Hepatocyte (in vitro differentiated cells): ENCODE measurements at places on chromosomes 3 and 15. TPM values are rescaled to one million over a fixed set of nuclear protein-coding genes. Genes with fewer than 3 reads are reported as not detected.

GRCh38 chr3:121581691-121582090 lies 11.5 kb upstream of the FBXO40 start:
- no peaks in the 10 kb centered on the region for H3K36me3 ChIP-seq
- H3K4me1 ChIP-seq, result no peaks in the 10 kb centered on the region
- peaks cover 6% of the 10 kb centered on the region for H3K27me3 ChIP-seq
- no peak overlapping the region for H3K4me3 ChIP-seq
- no peak overlapping the region for H3K27ac ChIP-seq
- no peak for DNase-seq

The GOLGA8J gene
- not detected in 2 replicates for polyA plus RNA-seq

The MNS1 gene
- 1.1 and 1.2 TPM in 2 replicates for polyA plus RNA-seq

The TMEM212 gene
- not detected in 2 replicates for polyA plus RNA-seq

DNA sequence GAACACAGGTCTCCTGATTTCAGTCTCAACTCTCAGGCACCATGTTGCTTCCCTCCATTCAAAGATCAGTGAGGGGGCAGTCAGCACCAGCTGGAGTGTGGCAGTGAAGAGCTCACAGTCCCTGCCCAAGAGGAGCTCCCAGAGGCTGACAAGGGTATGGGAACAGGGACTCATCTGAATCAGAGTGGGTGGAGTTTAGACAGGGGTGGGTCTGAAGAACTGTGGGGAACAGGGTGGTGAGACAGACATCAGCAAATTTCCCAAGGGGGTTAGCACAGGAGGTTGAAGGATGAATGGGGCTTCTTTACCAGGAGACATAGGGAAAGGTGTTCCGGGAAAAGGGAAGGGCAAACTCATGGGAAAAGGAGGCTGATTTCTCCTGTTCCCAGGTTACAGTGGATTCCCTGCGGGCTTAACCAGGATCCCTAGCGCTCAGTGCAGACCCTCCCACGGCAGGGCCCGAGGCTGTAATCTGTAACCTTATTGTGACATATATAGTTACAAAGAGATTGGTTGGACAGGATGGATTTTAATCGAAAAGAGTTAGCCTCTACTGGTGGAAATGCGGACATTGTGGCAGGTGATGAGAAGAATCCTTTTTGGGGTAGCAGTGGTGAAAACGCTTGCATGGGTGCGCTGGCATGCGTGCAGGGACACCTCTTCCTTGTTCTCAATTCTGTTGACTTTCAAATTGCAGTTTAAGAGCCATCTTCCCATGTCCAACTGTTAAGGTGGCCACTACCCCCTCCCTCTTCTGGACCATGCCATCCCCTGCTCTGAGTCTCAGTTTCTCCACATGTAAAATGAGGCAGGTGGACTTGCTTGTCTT lies 160.3 kb downstream of the SMAD6 start:
- H3K4me3 ChIP-seq, result no peak overlapping the region
- no peaks in the 10 kb centered on the region for H3K27me3 ChIP-seq
- H3K27ac ChIP-seq, result no peak overlapping the region
- no peaks in the 10 kb centered on the region for H3K4me1 ChIP-seq

The COL6A5 gene
- 0.11 TPM in 2 replicates for polyA plus RNA-seq

DNA sequence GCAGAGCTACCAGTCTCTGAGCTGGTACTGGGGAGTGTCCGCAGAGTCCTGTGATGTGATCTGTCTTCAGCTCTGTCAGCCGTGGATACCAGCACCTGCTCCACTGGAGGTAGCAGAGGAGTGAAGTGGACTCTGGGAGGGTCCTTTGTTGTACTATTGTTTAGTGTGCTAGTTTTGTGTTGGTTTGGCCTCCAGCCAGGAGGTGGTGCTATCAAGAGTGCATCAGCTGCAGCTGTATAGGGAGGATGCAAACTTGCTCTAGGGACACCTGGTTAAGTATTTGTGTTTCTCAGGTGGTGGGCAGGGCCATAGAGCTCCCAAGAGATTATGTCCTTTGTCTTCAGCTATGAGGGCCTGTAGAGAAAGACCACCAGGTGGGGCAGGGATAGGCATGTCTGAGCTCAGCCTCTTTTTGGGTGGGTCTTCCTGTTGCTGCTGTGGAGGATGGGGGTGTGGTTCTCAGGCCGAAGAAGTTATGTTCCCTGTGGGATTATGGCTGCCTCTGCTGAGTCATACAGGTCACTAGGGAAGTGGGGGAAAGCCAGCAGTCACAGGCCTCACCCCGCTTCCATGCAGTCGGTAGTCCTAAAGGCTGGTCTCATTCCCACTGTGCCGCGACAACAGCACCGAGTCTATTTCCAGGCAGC lies 443.2 kb upstream of the TBL1XR1 start:
- H3K36me3 ChIP-seq, result no peaks in the 10 kb centered on the region
- no peak overlapping the region for H3K4me3 ChIP-seq
- DNase-seq, result no peak

GRCh38 chr3:15361494-15362214 lies 29.3 kb upstream of the SH3BP5 start:
- no peak overlapping the region for H3K4me3 ChIP-seq
- no peak for DNase-seq
- H3K4me1 ChIP-seq, result peaks cover 7% of the 10 kb centered on the region
- no peak overlapping the region for H3K27ac ChIP-seq
- no peaks in the 10 kb centered on the region for H3K27me3 ChIP-seq

DNA sequence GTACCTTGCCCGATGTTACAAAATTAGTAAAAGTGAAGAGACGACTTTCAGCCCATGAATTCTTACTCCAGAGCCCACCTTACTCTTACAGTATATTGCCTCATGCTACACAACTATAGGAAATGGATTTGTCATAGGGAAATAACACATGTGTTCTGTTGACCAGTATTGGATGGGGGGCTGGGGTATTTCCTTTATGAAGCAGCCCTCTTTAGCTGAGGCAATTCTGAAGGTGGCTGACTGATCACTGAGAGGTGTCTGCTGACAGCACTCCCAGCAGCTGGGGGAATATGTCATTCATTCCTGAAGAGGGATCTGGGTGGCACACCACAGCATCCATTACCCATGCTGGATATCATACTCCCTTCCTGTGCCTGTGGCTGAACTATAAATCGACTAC lies 6.4 kb upstream of the GOLM2 start:
- peaks cover 5% of the 10 kb centered on the region for H3K4me1 ChIP-seq
- no peak for DNase-seq
- no peaks in the 10 kb centered on the region for H3K36me3 ChIP-seq
- no peaks in the 10 kb centered on the region for H3K27me3 ChIP-seq
- no peak overlapping the region for H3K27ac ChIP-seq

DNA sequence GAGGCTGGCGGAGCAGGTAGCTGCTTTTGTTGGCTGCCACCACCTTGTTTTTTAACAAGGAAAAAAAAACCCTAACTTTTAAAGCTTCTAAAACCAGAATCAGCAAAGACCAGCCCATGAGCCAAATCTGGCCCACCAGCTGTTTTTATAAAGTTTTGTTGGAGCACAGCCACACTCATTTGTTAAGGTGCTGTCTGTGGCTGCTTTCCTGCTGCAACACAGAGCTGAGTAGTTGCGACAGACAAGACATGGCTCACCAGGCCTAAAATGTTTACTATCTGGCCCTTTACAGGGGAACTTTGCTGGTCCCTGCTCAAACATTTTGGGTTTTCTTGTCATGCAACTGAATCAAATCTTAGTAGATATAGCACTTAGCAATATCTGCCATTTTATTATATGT lies 18.9 kb downstream of the EFCAB12 start:
- no peak overlapping the region for H3K4me3 ChIP-seq
- H3K4me1 ChIP-seq, result peaks cover 21% of the 10 kb centered on the region
- H3K36me3 ChIP-seq, result no peaks in the 10 kb centered on the region
- no peak overlapping the region for H3K27ac ChIP-seq
- H3K27me3 ChIP-seq, result no peaks in the 10 kb centered on the region
- DNase-seq, result no peak

DNA sequence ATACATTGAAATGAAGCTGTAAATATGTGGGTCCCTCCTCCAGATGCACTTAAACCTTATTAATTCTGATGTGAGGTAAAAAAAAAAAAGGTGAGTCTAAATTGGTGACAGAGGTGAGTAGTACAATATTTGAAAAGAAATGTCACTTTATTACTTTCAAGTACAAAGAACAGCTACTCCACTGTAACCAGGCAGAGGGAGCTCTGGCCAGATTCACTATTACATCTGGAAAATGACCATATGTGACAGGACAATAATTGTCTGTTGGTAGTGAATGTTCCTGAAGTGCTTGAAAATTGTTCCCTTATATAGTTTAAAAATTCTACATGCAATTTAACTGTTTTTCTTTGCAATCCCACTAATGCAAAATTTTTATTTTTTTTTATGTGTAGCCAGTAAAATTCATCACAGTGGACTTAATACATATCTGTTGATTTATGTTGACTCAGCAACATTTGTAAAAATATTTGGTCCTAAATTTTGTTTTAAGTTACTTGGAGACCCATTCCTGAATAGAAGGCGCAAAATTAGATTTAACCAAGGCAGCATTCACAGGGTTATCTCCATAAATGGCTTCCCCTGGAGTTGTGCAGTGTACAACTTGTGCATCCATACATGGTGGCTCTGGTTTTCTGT lies 231.9 kb upstream of the TBC1D5 start:
- no peak overlapping the region for H3K4me3 ChIP-seq
- H3K36me3 ChIP-seq, result no peaks in the 10 kb centered on the region
- H3K27ac ChIP-seq, result peak overlapping the region; percentile 24
